ENCODE measurements at places on chromosomes 12 and 14.

GRCh38 chr14:26765768-26766520 is 168.1 kb upstream of the NOVA1 start:
- no peaks in the 10 kb centered on the region for H3K27me3 ChIP-seq
- H3K4me3 ChIP-seq, result no peak overlapping the region
- no peak for DNase-seq
- no peaks in the 10 kb centered on the region for H3K36me3 ChIP-seq
- no peak overlapping the region for H3K27ac ChIP-seq

GRCh38 chr14:89870316-89870715 is 84.2 kb downstream of the EFCAB11 start:
- H3K4me1 ChIP-seq, result no peaks in the 10 kb centered on the region
- no peak overlapping the region for H3K27ac ChIP-seq
- H3K27me3 ChIP-seq, result no peaks in the 10 kb centered on the region
- no peak overlapping the region for H3K4me3 ChIP-seq
- H3K36me3 ChIP-seq, result 0 out of 2 replicates have a peak, but pooled peaks cover 1% of the 10 kb centered on the region

GRCh38 chr12:66140731-66141130 is 10.2 kb upstream of the LLPH start:
- DNase-seq, result no peak
- no peak overlapping the region for H3K27ac ChIP-seq
- H3K36me3 ChIP-seq, result peaks cover 13% of the 10 kb centered on the region
- H3K4me1 ChIP-seq, result peaks cover 7% of the 10 kb centered on the region
- no peaks in the 10 kb centered on the region for H3K27me3 ChIP-seq
- H3K4me3 ChIP-seq, result no peak overlapping the region

GRCh38 chr14:20606190-20606901 is 15.2 kb upstream of the RNASE12 start:
- H3K27ac ChIP-seq, result no peak overlapping the region
- no peaks in the 10 kb centered on the region for H3K27me3 ChIP-seq
- H3K4me3 ChIP-seq, result peak overlapping the region; percentile 59
- H3K4me1 ChIP-seq, result peaks cover 53% of the 10 kb centered on the region
- peak; percentile 79 for DNase-seq
